ENCODE measurements at places on chromosomes 7 and 10.

- no peak for DNase-seq
These were observed 28.3 kb downstream of the EBF3 start for GRCh38 chr10:129935867-129936152.

DNA sequence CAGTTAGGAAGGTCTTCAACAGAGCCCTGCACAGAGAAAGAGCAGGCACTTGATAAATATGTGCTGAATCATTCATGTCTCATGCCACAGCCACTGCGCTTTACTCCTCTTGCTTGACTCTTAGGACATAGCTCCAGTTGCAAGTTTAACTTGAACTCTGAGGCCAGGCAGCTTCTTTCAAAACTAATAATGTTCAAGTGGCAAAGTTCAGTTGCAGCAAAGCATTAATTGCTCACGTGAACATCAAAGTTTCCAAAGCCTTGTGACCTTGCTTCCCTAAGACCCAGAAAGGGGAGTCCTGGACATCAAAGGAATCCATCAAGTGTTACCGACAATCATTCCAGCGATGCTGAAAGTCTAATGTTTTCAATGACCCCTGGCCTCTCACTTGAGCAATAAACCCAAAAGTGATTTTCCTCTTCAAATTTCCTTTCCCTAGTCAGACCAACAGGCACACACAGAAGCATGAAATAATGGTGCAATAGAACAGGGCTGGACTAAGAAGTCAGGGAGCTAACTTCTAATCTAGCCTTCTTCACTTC, 21.8 kb upstream of the TECTB start:
- DNase-seq, result no peak

DNA sequence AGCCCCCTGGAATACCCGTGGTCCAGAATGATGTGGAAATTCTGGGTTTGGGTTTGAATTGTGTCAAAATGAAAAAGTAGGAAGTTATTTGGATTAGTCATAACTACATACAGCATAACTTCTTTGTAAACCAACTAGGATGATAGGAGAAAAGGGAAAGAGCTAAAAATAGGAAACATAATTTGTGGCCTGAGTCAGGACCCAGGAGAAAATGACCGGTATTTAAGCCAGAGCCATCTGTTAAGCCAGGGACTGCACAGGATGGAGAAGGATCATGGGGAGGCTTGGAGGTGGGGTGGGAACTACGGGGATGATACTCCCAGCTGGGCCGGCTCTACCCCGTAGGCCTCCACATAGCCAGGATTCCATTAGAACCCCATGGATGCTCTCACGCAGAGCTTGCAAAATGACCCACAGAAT, 98.6 kb downstream of the MYOF start:
- DNase-seq, result no peak

DNA sequence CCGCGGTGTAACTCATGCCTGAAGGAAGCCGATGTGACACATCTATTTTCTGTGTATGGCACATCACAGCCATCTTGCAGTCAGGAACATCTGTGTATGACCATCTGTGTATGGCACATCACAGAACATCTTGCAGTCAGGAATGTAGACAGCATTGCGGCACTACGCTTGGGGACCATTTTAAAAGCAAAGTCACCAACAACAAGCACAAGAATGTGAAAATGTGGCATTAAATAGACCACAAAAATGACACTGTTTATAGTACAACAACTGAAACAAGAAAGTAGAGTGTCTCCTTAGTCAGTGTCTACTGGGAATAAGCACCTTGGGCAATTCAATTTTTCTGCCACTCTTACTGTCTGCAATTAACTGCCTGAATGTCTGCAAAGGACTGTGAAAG, 124.4 kb downstream of the HGF start:
- DNase-seq, result no peak

DNA sequence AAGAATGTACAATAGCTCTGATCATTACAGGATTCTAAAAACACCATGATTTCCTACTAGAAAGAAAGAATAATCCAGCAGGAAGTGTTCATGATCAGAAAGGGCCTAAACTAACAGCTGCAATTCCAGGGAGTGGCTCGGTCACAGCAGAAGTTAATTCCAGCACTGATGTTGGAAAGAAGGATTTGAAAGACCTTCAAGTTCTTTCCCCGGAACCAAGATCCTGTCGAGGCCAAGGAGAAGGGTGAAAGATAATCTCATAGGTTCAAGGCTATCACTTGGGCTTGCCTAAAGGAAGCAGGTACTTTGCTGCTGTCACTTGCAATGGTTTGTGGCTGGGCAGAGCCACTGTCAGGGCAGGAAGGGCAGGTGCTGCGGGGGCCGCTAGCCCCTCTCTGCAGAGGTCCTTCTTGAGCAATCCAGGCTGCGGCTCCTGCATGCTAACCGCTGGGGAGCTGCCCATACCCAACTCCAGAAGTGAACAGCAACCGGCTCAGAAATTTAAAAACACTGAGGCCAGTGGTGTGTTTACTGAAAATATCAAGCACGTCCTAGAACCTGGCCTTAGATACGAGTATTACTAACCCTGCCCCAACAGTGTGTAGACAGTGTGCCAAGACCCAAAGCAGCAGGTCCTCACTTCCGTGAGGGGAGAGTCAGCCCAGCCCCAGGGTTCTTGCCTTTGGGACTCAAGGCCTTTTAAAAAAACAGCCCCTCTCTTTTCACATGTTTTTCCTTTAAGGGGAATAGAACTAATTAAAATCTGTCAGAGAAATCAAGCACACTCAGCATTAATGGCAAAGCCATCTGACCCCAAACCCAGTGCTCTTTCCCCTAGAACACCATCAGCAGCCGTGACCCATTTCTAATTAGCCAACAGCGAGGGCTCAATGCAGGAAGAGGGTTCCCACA, 76.8 kb downstream of the VIPR2 start:
- DNase-seq, result no peak

DNA sequence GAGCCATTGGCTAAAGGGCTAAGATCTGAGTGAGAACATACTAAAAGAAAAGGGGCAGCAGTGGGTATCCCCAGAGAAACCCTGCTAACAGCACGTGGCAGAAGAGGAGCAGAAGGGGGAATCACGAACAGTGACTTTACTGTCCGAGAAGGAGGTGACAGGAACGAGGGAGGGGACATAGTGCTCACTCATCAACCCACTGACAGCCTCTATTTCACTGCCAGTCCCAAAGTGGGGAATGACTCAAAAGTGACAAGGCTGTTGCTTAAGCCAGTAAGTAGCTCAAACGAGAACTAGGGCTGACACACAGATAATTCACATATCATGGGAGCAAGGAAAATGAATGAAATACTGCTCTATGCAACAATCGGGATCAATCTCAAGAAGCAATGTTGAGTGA, 92.7 kb downstream of the RSU1 start:
- DNase-seq, result no peak

DNA sequence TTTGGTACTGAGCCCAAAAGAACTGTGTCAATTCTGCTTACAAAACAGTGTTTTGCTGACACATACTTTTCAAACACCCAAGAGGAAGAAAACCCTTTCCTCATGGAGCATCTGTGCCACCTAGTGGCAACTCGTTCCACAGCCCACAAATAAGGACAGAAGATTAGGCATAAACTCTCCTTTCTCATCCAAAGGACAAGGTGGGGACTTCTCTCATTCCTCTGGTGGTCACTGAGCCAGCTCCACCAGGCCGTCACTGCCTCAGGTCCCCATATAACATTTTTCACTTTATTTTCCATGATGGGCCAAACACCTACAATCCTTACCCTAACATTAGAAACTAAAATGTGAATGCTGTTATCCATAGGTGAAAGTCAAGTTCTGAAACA, 76.9 kb downstream of the RNF216 start:
- peak; percentile 86 for DNase-seq

GRCh38 chr10:113819989-113820388, 33.9 kb downstream of the DCLRE1A start:
- no peak for DNase-seq

- no peak for DNase-seq
These were observed 188.5 kb upstream of the KLF14 start for GRCh38 chr7:130922206-130923112.

- DNase-seq, result no peak
These were observed 31.8 kb downstream of the GATA3 start for GRCh38 chr10:8086315-8086714.

- DNase-seq, result no peak
These were observed 149.3 kb downstream of the SH3PXD2A start for GRCh38 chr10:103706047-103706446.

- DNase-seq, result no peak
These were observed 4.9 kb downstream of the MEOX2 start for GRCh38 chr7:15681631-15682030.

DNA sequence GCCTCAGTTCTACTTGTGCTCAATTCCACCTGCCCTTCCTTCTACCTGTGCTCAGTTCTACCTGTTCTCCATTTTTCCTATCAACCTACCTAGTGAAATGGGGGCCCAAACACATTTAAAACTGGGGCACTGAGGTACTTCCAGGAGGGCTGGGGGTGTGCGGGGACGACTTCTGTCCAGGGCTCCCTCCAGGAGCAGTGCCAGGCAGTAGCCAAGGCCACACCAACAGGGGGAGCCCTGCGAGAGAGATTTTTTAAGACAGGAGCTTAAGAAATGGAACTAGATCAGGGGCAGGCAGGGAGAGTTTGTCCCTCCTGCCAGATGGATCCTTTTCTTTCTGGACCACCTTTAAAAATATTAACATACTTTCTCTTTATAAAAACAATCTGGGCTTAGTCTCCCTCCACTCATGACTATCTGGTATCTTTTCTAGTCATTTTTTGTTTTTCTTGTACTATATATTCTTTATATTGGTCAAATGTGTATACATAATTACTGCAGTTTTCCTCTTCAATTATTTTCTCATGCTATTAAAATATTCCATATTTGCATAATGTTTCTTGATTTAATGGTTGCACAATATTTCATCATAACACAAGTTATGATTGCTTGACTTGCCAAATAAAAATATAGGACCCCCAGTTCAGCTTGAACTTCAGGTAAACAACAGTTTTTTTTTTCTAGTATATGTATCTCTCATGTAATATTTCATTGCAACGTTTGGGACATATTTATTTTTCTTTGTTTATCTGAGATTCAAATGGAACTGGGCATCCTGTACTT, 47.3 kb upstream of the INSYN2A start:
- DNase-seq, result no peak

DNA sequence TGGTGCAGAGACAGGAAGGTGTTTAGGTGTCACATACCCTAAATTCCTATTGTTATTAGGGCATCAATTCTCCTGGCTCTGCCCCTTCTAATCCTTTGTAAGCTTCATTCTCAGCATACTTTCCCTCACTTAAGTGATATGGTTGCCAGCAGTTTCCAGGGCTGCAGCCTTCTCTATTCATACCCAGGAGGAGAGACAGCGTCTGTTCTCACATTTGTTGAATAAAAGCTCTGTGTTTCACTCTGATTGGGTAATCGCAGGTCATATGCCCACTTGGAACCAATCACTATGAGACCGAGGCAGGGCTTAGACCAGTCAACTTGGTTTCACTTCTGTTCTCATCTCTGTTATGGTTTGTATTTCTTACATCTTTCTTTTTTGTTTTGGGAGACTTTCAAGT, 109.6 kb upstream of the MTPN start:
- peak; percentile 75 for DNase-seq

DNA sequence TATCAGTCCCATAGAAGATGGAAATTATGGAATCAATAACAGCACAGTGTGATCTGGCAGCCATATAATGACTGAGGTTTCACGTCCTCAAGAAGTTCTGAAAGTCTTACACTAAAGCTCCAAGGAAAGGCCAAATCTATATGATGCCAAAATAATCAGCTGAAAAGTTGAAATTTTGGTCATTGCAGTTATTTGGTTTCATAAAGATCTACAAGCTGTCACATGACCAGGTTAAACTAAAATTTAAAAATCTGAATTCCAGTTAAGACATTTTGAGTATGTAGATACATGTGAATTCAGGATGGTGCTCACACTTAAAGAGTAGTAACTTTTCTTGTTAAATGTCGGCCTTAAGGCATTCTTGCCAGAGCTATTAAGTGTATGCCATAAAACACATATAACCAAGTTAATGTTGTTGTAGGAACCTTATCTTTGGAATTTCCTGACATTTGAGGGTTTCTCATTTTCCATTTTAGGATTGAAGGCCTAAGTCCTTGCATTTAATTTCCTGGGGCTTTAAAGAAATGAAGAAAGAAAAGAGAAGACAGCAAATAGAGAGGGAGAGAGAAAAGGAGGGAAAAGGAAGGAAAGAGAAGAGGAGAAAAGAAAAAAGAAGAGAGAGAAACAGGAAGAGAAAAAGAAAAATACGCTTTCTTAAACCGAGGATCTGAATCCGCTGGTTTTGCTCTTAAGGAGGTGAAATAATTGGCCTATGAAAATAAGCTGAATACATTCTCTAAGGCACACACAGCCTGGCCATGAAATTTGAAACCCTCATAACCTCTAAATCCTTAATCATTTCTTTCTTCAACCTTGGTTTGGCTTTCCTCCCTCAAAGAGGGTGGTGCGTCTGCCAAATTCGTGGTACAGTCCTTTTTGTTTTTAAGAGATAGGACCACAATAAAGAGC, 43.8 kb downstream of the DENND2A start:
- DNase-seq, result peak; percentile 28

DNA sequence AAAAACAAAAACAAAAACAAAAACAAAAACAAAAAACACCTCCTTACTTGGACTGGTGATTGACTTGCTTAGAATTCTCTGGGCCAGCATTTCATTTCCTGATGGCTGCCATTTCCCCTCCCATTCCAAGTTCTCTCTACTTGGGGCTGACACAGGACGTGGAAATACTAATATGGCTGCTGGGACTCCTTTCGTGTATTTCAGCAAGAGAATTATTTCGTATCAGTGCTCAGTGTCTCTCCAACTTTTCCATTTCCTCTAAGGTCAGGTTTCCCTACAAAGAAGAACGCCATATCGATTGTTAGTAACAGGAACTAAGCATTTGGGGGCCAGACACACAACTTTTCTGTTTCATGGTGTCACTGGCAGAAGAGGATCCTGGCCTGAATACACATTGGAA, 22.5 kb upstream of the VAX1 start:
- no peak for DNase-seq

DNA sequence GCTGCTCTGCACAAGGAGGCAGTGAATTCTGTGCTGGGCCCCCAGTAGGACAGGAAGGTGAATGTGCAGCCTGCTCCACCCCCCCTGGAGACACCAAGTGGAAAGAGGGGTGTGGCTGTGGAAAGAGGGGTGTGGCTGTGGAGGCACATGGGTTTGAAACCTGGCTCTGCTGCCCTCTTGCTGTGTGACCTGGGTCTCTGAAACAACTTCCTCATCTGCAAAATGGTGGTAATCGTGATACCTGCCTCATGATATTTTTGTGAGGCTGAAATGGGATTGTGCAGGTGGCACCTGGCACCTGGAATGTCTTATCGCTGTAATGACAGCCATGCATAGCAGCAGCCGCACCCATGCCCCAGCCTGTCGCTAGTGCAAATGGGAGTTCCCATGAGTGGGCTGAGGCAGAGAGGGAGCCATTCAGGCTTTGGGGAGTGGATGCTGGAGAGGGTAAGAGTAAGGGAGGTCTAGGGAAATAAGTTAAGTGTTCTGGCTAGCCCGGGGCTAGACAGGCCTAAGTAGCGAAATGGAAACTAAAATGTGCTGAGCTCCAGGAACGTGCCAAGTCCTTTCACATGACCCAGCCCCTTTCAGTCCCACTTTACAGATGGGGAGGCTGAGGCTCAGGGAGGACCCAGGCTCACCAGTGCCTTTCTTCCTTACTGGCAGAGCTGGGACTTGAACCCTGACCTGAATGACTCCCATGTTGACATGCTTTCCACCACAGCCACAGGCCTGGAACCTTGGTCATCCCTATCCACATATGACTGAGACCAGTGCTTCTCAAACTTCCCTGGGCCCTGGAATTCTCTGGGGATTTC, 35.0 kb downstream of the C10orf105 start:
- DNase-seq, result no peak

GRCh38 chr10:97740613-97741012, 3.7 kb downstream of the ZFYVE27 start:
- no peak for DNase-seq

- DNase-seq, result no peak
These were observed 82.1 kb downstream of the CPEB3 start for GRCh38 chr10:92208736-92209135.
